ENCODE measurements at places on chromosomes 2 and 18. TPM values are rescaled to one million over a fixed set of nuclear protein-coding genes. Genes with fewer than 3 reads are reported as not detected.

SEC11C gene
- 3.1 TPM for total RNA-seq

MFSD2B gene
- not detected for total RNA-seq

IL1F10 gene
- total RNA-seq = not detected

DCDC2C gene
- not detected for total RNA-seq

EML6 gene
- total RNA-seq = 0.45 TPM

DNA sequence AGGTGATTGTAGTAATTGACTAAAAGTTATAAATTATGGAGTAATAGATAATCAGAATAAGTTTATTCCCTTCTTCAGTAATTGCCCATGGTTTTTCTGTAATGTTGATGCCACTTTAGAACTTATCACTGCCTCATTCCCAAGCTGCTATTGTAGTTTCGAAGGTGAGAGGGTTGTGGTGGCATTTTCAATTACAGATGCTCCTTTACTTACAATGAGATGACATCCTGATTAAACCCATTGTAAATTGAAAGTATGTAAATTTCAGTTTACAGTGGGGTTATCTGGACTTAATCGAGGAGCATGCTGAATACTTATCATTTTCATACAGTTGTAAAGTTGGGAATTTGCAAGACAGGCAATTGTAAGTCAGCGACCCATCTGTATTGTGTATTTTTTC, 2.9 kb downstream of the NDUFV2 start:
- no peaks in the 10 kb centered on the region for H3K36me3 ChIP-seq
- peaks cover 85% of the 10 kb centered on the region for H3K4me1 ChIP-seq
- H3K27ac ChIP-seq = peak overlapping the region; percentile 14

DNA sequence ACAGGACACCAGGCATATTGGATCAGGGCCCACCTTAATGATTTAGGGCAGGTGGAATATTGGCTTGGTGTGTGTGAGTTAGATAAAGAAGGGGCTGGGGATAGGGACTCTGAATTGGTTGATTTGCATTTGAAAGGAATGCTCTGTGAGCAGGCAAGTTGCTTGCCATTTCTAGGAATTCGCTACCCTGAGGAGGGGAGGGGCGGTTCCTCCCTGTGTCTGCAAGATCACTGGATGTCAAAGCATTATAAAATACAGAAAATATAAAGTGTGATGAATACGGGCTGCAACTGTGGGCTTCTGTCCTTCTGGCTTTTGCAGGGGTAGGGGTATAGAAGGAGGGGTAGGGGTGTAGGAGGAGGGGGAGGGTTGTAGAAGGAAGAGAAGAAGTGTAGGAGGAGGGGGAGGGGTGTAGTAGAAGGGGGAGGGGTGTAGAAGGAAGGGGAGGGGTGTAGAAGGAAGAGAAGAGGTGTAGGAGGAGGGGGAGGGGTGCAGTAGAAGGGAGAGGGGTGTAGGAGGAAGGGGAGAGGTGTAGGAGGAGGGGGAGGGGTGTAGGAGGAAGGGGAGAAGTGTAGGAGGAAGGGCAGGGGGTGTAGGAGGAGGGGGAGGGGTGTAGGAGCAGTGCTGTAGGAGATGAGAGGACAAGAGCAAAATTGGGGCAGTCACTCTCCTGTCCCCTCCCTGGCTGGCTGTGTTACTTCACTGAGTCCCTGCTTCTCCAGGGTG, 238.0 kb upstream of the COPS8 start:
- no peak overlapping the region for H3K4me3 ChIP-seq
- no peaks in the 10 kb centered on the region for H3K4me1 ChIP-seq
- no peaks in the 10 kb centered on the region for H3K36me3 ChIP-seq

GRCh38 chr18:75341267-75341666, 86.2 kb downstream of the SMIM21 start:
- H3K27ac ChIP-seq = no peak overlapping the region
- no peak overlapping the region for H3K4me3 ChIP-seq
- no peaks in the 10 kb centered on the region for H3K36me3 ChIP-seq
- no peaks in the 10 kb centered on the region for H3K27me3 ChIP-seq
- no peaks in the 10 kb centered on the region for H3K4me1 ChIP-seq
- no peak for DNase-seq

DNA sequence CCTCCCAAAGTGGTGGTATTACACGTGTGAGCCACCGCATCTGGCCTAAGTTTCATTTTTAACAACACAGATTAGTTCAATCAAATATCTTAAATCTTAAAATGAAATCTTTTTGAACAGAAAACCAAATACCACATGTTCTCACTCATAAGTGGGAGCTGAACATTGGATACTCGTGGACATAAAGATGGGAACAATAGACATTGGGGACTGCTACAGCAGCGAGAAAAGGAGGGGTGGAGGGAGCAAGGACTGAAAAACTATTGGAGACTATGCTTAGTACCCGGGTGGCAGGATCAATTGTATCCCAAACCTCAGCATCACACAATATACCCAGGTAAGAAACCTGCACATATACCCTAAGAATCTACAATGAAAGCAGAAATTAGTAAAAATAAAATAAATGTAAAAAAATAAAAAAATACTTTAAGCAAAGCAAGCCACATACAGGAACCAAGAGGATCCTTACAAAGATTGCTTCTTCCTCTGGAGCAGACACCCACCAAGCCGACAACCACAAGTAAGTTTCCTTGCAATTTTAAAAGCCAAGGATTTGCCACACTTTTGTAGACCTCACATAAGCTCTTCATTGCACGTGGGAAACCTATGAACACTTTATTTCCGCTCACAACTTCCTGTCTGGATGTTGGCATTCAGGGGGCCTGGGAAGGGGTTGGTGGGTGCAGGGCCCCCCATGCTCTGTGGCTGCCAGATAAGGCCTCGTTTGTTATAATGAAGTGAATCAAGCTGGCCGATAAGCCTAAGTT, 147.9 kb downstream of the MYCN start:
- no peak for DNase-seq
- no peak overlapping the region for H3K27ac ChIP-seq
- H3K36me3 ChIP-seq = no peaks in the 10 kb centered on the region
- H3K4me3 ChIP-seq = no peak overlapping the region

DNA sequence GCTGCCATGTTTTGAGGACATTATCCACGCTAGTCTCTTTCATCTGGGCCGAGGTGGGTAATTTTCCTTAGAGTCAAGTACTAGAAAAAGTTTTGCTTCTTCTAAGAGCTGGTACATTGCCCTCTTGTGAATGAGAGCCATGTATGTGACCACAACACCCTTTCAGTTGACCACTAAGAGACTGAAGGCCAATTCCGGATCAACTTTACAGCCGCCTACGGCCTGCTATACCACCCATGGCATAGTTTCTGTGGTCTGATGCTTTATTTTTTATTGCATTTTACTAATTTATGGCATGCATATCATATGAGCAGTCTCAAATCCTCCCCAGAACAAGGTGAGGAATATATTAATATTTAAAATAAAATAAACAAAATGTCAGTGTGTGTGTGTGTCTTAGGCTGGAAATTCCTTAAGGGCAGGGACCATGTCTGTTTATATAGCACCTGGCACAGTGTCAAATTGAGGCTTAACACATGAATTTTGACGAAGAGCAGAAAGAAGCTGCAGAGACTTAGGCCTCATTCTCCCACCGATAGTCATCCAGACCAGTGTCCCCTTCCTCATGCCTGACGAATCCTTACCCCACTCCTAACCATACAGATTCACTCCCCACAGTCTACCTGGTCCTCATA, 35.4 kb downstream of the PSD4 start:
- H3K36me3 ChIP-seq = no peaks in the 10 kb centered on the region
- no peaks in the 10 kb centered on the region for H3K27me3 ChIP-seq
- no peak overlapping the region for H3K4me3 ChIP-seq
- peaks cover 38% of the 10 kb centered on the region for H3K4me1 ChIP-seq
- DNase-seq = no peak

- peaks cover 21% of the 10 kb centered on the region for H3K4me1 ChIP-seq
- H3K4me3 ChIP-seq = no peak overlapping the region
- H3K36me3 ChIP-seq = no peaks in the 10 kb centered on the region
- DNase-seq = peak; percentile 88
- peak overlapping the region; percentile 60 for H3K27ac ChIP-seq
These were observed 182.7 kb upstream of the GLI2 start for GRCh38 chr2:120552800-120553481.

- peak overlapping the region; percentile 47 for H3K27ac ChIP-seq
- H3K36me3 ChIP-seq = no peaks in the 10 kb centered on the region
- peak; percentile 34 for DNase-seq
- H3K27me3 ChIP-seq = no peaks in the 10 kb centered on the region
- H3K4me1 ChIP-seq = peaks cover 15% of the 10 kb centered on the region
- H3K4me3 ChIP-seq = no peak overlapping the region
These were observed 28.3 kb upstream of the NTSR2 start for GRCh38 chr2:11698009-11698922.

- H3K27ac ChIP-seq = no peak overlapping the region
- peaks cover 11% of the 10 kb centered on the region for H3K4me1 ChIP-seq
- DNase-seq = no peak
- no peak overlapping the region for H3K4me3 ChIP-seq
- no peaks in the 10 kb centered on the region for H3K27me3 ChIP-seq
These were observed 215.4 kb downstream of the ZBTB7C start for GRCh38 chr18:48193521-48194492.

Data from stomach (tissue), 19 donors.